Transverse colon (tissue), 4 donors: ENCODE measurements at places on chromosomes 4 and X. TPM values are rescaled to one million over a fixed set of nuclear protein-coding genes. Genes with fewer than 3 reads are reported as not detected.

Gene UVSSA
- total RNA-seq, result 114 TPM

Gene TCEANC
- total RNA-seq, result 4.9 TPM

Gene MAGEA10
- not detected for total RNA-seq

Gene TMEM255A
- 1.2 TPM for total RNA-seq

Gene ZXDB
- 12.2 TPM for total RNA-seq

Gene FGFBP1
- total RNA-seq, result 8.6 TPM

Gene PDGFC
- 0.40 TPM for total RNA-seq

Gene SSX4B
- not detected for total RNA-seq

Gene C4orf36
- total RNA-seq, result not detected

Gene USP27X
- 0.40 TPM for total RNA-seq

Gene SPOCK3
- total RNA-seq, result 0.64 TPM

Gene SLC26A1
- 4.1 TPM for total RNA-seq

Gene SHROOM4
- 2.4 TPM for total RNA-seq

Gene CLDN2
- 0.27 TPM for total RNA-seq

Gene ENPP6
- total RNA-seq, result not detected

Gene CSAG2
- not detected for total RNA-seq

Gene UGT2A3
- total RNA-seq, result 55.4 TPM

Gene TBC1D8B
- total RNA-seq, result 8.3 TPM

Gene USP17L22
- not detected for total RNA-seq

Gene DCTD
- 14.7 TPM for total RNA-seq
